ENCODE measurements at places on chromosomes 4 and X. TPM values are rescaled to one million over a fixed set of nuclear protein-coding genes. Genes with fewer than 3 reads are reported as not detected.

Gene GAGE12G
- not detected for total RNA-seq

Gene HSD17B11
- total RNA-seq: 93.2 TPM

Gene ITM2A
- 28.2 TPM for total RNA-seq

DNA sequence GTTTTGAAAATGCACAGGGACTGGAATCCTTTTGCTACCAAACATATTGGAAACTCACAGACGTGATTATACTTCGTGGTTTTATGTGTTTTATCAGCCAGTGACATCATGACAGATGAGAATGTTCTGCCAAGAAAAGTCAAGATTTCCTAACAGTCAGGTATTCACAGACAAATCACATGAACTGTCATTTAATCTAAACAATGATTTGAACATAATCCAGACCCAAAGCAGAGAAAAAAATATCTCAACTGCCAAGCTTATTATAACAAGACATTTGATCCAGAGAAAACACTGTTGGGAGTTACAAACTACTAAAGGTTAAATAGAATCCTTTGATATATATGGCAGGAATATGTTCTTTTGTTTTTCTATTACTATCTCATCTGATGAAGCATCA lies 635.9 kb upstream of the FRG1 start:
- no peak for DNase-seq
- no peak overlapping the region for H3K4me3 ChIP-seq
- H3K36me3 ChIP-seq: no peaks in the 10 kb centered on the region
- H3K27ac ChIP-seq: no peak overlapping the region
- H3K4me1 ChIP-seq: no peaks in the 10 kb centered on the region
- H3K27me3 ChIP-seq: no peaks in the 10 kb centered on the region

- DNase-seq: no peak
- peaks cover 23% of the 10 kb centered on the region for H3K36me3 ChIP-seq
- H3K27me3 ChIP-seq: no peaks in the 10 kb centered on the region
- H3K4me3 ChIP-seq: no peak overlapping the region
These were observed 72.7 kb downstream of the KDM6A start for GRCh38 chrX:44945736-44946135.

DNA sequence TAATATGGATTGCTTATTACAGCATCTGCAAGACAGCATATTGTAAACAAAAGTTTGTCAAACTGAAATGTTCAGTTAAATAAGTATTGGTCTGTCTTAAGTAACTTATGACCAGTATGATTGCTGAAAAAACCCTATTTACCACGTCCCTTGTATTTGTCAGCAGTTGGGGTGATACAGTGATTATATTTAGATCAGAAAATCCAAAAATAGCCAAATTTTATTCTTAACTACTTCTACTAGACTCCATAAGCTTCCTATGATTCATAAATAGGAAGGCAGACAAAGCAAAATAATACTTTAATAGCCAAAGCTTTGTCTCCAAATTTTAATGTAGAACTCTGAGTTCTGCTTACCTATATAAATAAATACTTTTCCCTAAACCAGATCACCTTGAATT lies 45.3 kb downstream of the TBCK start:
- no peak overlapping the region for H3K27ac ChIP-seq
- H3K4me1 ChIP-seq: no peaks in the 10 kb centered on the region
- H3K27me3 ChIP-seq: no peaks in the 10 kb centered on the region
- H3K4me3 ChIP-seq: no peak overlapping the region

Measured in spleen (tissue), 13 donors.